ENCODE measurements at places on chromosomes 4 and X. TPM values are rescaled to one million over a fixed set of nuclear protein-coding genes. Genes with fewer than 3 reads are reported as not detected.

GRCh38 chr4:16293210-16293838, 67.1 kb upstream of the TAPT1 start:
- no peaks in the 10 kb centered on the region for H3K4me1 ChIP-seq
- H3K36me3 ChIP-seq = no peaks in the 10 kb centered on the region
- no peak for DNase-seq
- H3K27me3 ChIP-seq = no peaks in the 10 kb centered on the region

The TLR2 gene
- total RNA-seq = 7.0 TPM

DNA sequence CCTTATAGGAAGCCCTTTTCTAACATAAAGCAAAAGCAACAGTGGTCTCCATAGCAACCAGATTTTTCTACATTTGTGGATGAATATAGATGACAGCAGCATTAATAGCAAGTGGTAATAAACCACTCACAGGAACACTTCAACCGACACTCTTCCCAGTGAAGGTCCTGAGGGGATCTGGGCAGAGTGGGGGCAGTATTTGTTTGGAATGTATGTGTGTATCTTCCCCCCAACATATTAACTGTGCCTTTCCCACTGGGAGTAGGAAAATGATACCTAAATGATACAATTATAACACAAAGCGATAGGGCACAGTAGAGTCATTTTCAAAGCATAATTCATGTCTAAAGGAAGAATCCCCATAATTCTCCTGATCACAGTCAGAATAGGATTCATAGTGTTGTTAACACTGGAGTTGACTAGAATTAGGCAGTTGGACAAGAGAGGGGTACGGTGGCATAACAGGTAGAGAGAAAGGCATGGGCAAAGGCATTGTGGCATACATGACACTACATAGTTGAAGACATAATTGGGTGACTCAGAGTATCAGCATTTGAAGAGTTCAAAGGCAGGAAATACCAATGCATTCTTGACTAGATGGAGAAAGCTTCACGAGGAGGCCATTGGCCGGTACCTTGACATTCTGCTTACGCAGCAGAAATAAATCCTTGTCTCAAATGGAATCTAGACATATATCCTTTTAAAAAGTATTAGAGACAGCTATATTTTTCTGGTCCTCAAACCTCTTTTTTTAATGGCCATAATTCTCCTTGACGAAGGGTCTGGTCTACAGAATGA, 15.2 kb downstream of the CAPN6 start:
- no peak overlapping the region for H3K27ac ChIP-seq
- no peak overlapping the region for H3K4me3 ChIP-seq
- peaks cover 7% of the 10 kb centered on the region for H3K27me3 ChIP-seq
- H3K36me3 ChIP-seq = no peaks in the 10 kb centered on the region

DNA sequence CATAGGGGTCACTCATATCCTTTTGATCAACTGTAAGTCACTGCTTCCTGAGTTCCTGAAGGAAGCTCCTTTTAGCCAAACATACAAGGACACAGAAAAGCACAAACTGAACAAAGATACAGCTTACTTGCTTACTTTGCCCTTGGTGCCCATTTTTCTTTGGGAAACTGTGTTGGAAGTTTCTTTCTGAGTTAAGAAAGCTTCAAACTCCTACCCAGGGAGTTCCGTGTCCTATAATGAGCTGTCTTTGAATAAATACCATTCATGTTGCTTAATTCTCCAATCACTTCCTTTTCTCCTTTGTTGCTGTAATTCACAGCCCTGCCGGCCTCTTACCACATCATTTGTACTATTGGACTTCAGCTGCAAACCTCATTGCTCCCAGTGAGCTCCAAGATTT, at the start of gene ADH4:
TSS of gene ADH4 (minus strand) at position 228 of the 400 bp plus-strand sequence. CDS start at position 153, 75 bp downstream.
- H3K27ac ChIP-seq = no peak within 1 kb of the TSS
- DNase-seq = no peak
- H3K36me3 ChIP-seq = no peaks in the 10 kb centered on the region
- no peaks in the 10 kb centered on the region for H3K27me3 ChIP-seq
- no peaks in the 10 kb centered on the region for H3K4me1 ChIP-seq

The APLN gene
- total RNA-seq = 0.35 TPM

- no peaks in the 10 kb centered on the region for H3K36me3 ChIP-seq
- H3K4me1 ChIP-seq = no peaks in the 10 kb centered on the region
- no peak overlapping the region for H3K27ac ChIP-seq
- no peak overlapping the region for H3K4me3 ChIP-seq
- DNase-seq = no peak
- no peaks in the 10 kb centered on the region for H3K27me3 ChIP-seq
These were observed 115.1 kb upstream of the GPM6A start for GRCh38 chr4:175927121-175927520.

The ZFP42 gene
- not detected for total RNA-seq

DNA sequence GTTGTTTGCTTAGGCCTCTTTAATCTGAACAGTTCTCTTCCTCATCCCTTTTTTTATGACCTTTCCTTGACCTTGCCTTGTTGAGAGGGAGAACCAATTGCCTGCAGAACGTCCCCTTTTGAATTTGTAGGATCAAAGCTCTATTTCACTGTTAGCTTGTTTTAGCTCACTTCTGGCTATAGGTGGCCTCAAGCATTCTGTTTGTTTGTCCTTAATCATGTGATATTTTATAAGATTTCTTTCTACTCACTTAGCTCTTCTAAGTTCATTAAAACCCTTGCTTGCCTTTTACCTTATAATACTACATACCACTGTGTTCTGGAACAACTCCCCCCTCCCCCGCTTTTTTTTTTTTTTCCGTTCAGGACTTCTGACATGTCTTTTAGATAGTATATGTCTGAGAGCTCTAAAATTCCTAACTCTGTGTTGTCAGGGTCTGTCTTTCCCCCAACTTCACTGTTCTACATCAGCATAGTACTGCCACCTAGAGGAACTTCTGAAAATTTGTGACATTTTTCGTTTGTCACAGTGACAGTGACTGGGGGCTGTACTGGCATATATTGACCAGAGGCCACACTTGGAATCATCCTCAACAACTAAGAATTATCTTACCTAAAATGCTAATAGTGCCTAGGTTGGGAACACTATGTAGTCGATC, 128.5 kb downstream of the LARP7 start:
- H3K27ac ChIP-seq = no peak overlapping the region
- no peaks in the 10 kb centered on the region for H3K27me3 ChIP-seq
- peaks cover 5% of the 10 kb centered on the region for H3K36me3 ChIP-seq

DNA sequence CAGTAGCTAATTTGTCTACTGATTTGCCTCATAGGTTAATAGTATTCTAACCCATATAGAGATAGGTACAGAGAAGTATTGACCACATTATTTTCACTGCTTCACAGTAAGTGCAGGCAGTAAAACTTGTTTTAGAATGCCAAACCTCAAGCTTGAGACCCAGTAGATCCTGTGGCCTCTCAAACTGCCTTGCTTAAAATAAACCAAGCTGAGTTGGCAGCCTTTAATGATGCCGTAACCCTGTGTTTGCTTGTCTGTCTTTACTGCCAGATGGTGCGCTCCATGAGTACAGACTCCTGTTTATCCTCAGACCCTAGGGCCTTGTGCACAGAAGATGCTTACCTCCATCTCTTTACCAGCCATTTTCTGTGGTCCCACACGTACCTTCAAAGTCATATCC, 50.8 kb downstream of the ANXA3 start:
- H3K4me3 ChIP-seq = no peak overlapping the region
- H3K27me3 ChIP-seq = no peaks in the 10 kb centered on the region
- peaks cover 53% of the 10 kb centered on the region for H3K36me3 ChIP-seq
- H3K4me1 ChIP-seq = no peaks in the 10 kb centered on the region
- no peak for DNase-seq
- H3K27ac ChIP-seq = no peak overlapping the region
